Fibroblast of gingiva (primary cell): ENCODE measurements at places on chromosomes 2 and 18.

- no peak for DNase-seq
Observed at GRCh38 chr2:64474121-64474571, 20.2 kb downstream of the LGALSL start.

GRCh38 chr2:138121666-138122661 is 157.7 kb downstream of the HNMT start:
- DNase-seq, result no peak

GRCh38 chr2:235055891-235056516 is 104.2 kb downstream of the SH3BP4 start:
- DNase-seq, result no peak

DNA sequence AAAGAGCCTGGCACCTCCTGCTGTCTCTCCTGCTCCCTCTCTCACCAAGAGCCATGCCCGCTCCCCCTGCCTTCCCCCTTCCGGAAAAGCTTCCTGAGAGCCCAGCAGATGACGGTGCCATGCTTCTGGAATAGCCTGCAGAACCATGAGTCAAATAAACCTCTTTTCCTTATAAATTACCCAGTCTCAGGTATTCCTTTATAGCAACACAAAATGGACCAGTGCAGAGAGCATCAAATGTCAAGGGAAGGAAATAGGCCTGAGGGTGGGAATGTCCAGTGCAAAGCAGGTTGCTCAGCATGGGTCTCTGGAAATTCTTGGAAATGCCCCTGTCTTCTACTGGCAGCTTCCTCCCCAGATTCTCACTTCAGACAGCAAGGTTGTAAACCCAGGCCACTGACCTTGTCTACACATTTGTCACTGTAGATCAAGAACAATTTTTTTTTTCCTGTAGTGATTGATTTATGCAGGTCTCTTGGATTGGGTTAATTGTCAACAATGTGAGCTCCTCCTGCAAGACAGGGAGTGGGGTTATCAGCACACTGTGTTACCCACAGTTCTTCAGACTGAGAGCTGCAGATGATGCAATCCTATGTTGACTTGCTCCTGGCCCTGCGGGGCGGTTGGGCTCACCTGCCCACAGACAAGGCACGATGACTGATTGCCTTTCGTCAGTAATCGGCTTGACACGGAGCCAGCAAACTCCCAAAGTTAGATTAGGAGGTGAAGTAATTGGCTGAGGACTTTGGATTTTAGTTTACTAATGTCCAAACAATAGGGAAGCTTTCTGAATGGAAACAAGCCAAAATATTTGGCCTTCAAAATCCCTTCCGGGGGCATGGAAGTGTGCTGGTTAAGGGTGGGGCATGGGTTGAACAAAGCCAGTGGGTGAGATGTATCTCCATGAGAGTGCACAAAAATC is 5.4 kb upstream of the BOD1L2 start:
- no peak for DNase-seq

DNA sequence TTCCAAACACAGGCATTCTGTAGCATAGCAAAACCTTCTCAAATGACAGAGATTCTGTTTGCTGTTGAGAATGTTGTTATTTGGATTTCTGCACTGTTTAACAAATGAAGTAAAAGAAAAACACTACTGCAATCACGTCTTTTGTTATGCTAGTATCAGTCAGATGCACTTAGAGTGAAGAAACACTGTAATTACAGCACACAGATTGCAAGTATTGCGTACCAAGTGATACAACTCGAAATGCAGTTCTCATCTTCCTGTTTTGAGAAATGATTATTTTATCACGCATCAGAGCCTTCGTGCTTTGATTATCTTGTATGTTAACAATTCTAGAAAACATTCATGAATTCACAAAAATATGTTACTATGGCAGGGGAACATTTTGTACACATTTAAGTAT is 41.8 kb upstream of the KLF11 start:
- peak; percentile 27 for DNase-seq

DNA sequence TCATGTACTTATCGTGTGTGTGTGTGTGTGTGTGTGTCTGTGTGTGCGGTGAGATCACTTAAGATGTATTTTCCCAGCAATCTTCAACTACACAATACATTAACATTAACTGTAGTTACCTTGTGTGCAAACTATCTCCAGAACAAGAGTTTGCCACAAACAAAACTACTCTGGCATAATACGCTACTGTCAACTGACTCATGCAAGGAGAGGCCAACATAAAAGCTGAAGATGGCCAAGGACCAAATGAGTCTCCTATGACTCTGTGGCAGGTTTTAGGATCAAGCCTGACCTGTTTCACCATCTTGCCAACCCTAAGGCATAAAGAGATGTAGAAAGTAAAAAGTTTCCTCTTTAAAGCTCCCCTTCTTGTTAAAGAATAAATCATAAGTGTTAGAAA is 20.1 kb downstream of the CYB5A start:
- DNase-seq, result peak; percentile 39

DNA sequence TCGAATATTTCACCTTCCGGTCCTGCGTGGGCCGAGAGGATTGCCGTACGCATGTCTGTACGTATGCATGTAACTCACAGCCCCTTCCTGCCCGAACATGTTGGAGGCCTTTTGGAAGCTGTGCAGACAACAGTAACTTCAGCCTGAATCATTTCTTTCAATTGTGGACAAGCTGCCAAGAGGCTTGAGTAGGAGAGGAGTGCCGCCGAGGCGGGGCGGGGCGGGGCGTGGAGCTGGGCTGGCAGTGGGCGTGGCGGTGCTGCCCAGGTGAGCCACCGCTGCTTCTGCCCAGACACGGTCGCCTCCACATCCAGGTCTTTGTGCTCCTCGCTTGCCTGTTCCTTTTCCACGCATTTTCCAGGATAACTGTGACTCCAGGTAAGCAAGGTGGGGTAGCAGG is at the start of gene SERPINB5:
SERPINB5 (plus strand) TSS at position 291 of the 400 bp plus-strand sequence. CDS start 7,471 bp downstream, outside the sequence.
- no peak for DNase-seq

GRCh38 chr2:9990736-9991135 is 39.2 kb downstream of the GRHL1 start:
- no peak for DNase-seq

GRCh38 chr18:25795213-25795612 is 295.2 kb downstream of the SS18 start:
- DNase-seq, result no peak

GRCh38 chr2:227642656-227643055 is 23.9 kb upstream of the SCYGR5 start:
- no peak for DNase-seq

GRCh38 chr2:159010340-159010739 is 41.9 kb downstream of the TANC1 start:
- DNase-seq, result peak; percentile 20

DNA sequence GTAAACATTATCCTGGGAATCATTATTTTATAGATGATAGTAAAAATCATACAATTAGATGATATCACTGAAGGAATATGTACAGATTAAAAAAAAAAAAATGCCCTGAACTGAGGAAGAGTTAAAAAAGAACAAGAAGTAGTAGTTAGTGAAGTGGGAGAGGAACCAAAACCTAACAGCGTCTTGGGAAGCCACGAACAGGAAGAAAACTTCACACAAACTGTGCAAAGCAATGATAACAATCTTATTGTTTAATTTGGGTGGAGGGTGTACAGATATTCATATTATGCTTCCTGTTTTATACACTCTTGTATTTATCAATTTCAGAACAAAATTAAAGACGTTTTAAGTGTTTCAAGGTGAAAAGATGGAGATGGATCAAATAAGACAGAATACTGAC is 3.5 kb downstream of the HEATR5B start:
- DNase-seq, result no peak

DNA sequence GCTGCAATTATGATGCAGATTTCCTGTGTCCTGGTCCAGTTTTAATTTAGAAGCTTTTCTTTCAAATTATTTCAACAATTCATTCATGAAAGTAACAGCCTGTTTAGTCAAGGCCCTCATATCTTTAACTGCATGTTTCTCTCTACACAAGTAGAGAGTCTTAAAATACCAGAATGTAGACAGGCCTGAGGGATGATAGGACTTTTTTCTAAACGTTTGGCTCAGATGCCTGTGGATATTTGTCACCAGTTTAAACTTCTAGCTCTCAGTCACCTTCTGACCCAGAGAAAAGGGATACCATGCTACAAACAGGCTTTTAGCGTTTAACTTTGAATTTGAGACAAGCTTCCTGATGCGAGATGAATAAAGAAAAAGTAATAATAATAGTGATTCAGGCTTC is 15.7 kb downstream of the COL5A2 start:
- DNase-seq, result peak; percentile 32

DNA sequence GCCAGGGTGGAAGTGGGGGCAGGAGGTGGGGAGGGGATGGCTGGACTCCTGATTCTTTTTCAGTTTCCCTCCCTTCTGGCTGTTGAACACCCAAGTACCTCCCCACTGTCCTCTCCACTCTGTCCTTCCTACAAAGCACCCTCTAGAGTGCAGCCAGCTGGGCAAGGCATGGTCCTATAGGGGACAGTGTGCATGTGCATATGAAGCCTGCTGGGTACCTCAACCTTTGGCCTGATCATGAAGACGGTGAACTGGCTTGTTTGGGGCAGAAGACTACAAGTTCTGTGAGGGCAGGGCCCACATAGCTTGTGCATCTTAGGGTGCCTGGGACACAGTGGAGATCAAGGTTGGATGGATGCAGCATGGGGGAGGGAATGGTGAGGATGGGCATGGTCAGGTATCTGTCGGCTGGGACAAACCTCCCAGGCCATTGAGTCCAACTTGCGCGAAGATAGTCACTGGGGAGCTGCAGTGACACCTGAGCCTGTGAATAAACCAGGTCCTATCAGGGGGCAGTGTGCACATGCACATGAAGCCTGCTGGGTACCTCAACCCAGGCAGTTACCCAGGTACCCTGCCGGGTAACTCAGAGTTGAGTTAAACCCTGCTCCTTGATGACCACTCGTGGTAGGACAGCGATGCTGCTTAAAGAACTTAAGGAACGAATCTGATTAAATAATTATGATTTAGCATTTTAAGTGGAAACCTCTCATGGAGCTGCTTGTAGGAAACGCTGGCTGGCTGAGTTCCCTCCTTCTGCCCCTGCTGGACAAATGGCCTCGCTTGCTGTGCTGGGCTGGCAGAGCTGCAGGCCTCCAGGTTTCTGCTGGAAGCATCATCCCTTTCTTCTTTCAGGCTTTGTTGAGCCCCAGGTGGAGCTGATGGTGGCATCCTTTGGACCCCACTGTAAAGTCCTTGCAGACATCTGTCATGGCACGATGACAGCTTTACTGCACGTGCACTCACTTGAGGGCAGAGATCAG is 84.0 kb downstream of the POLR1A start:
- no peak for DNase-seq

DNA sequence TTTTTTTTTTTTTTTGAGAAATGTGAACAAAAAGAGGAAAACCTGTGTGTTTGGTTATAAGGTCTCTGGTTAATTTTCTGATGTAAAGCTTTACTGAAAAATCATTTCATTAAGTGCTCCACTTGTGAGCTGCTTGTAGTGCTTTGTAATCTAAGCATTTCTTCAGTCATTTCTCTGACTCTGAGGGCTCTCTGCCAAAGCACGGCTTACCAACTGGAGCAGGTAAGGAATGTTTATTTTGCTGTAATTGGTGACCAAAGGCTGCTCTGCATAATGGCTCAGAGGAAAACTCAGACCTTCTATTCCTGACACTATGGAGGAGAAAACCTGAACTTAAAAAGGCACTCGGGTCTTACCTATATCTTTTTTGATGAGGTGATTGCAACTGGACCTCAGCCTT is 848.8 kb downstream of the MBD2 start:
- DNase-seq, result no peak

- DNase-seq, result no peak
Observed at GRCh38 chr2:96117701-96118588, 1.6 kb upstream of the ADRA2B start.

- DNase-seq, result no peak
Observed at GRCh38 chr2:18403921-18404522, 156.4 kb downstream of the RDH14 start.

GRCh38 chr2:177123048-177123447 is 89.5 kb upstream of the HNRNPA3 start:
- no peak for DNase-seq

- DNase-seq, result no peak
Observed at GRCh38 chr2:180360283-180360618, 353.2 kb upstream of the CWC22 start.

GRCh38 chr2:54657664-54658083 is 65.8 kb upstream of the EML6 start:
- DNase-seq, result no peak

DNA sequence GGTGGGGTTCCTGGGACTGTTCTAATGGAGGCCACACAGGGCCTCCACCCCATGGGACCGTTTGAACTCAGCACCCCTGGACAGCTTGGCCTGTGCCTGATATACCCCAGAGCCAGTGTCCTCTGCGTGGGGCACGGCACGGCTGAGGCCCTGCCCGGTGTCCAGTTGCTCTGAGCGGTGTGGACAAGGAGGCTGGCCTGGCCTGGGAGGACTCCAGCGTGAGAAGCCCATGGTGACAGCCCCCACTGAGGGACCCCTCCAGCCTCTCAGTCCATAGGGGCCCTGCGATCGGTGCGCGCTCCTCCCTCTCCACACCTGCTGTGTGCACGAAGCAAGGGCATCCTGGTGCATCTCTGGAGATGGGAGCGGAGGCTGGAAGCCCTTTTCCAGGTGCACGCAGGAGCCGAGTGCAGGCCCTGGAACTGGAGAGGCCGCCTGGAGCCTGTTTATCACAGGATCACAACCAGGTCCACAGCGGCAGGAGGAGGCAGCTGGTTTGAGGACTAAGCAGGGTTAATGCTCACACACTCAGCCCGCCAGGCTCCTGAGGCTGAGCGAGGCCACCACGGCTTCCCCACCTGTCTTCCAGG is 120.2 kb downstream of the PTGR3 start:
- no peak for DNase-seq

- DNase-seq, result no peak
Observed at GRCh38 chr2:20165677-20166509, 59.0 kb downstream of the SDC1 start.

GRCh38 chr18:48968412-48969215 is 17.8 kb upstream of the SMAD7 start:
- DNase-seq, result no peak

- no peak for DNase-seq
Observed at GRCh38 chr2:77602771-77603170, 80.6 kb upstream of the LRRTM4 start.

DNA sequence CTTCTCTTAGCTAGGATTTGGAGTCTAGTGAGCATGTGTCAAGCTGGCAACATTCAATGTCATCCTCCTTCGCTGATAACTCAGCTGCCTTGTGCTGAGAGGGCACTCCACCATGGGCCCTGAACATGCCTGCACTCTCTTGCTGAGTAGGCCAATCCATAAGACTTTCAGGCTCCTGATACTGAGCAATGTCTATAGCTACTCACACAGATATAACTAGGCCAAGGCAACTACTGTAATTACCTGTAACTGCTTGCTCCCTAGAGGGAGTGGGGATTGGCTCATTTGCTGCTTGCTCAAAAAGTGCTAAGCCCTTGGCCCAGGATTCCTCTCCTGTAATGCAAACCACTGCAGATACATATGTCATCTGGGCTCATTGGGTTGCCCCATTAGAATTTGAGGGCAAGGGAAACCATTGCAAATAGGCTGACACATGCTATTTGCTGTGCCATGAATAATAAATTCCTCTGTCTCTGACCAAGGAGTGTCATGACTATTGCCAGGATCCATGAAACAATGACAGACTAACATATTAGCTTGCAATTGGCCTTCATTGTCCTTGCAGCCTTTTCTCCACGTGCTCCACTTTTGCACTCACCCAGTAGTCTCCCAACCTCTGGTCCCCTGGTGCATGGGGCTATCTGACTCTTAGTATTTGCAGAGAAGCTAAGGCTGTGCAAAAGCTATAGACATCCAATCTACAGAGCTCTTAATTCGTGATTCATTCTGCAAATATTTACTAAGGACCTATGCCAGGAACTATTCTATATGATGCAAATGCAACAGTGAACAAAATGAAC is 36.9 kb upstream of the BMPR2 start:
- DNase-seq, result peak; percentile 67

- DNase-seq, result no peak
Observed at GRCh38 chr2:56102098-56102497, 81.7 kb upstream of the CCDC85A start.
